ENCODE measurements at places on chromosomes 2 and 18.

- no peak for DNase-seq
These were observed 6.0 kb downstream of the SEPTIN10 start for GRCh38 chr2:109607766-109608165.

DNA sequence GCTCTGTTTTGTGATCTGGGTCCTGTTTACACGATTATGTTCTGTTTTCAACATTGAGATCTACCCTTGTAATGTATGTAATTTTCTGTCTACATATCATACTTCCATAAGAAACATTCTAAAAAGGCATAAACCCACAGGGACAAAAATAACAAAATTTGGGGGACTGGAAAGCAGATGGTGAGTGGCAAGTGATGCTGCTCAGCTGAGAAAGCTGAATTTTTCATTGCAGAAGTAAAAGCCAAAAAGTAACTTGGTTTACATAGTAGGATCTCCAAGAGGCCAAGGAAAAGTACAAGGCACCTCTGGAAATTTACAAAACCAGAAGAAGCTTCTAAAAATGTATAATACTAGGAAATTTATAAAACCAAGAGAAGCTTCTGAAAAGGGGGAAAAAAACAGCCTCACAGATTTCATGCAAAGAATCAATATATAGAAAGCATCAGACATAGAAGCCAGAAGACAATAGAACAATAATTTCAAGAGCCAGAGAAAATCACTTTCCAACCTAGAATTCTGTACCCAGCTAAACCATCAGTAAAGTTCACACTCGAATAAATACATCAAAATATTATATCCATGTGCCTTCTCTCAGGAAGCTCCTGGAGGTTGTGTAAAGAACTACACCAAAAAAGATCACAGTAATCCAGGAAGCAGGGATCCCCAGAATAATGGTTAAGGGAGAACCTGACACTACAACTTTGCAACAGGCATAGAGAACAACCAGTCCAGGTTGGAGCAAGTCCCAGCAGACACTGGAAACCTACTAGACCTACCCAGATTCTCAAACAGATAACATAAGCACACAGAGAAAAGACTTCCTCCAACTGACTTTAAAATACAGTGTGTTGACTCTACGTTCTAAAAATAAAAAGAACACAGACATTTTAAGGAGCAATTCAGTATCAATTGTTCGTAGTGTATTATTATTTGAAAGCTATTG lies 401.7 kb upstream of the HS6ST1 start:
- DNase-seq = no peak

DNA sequence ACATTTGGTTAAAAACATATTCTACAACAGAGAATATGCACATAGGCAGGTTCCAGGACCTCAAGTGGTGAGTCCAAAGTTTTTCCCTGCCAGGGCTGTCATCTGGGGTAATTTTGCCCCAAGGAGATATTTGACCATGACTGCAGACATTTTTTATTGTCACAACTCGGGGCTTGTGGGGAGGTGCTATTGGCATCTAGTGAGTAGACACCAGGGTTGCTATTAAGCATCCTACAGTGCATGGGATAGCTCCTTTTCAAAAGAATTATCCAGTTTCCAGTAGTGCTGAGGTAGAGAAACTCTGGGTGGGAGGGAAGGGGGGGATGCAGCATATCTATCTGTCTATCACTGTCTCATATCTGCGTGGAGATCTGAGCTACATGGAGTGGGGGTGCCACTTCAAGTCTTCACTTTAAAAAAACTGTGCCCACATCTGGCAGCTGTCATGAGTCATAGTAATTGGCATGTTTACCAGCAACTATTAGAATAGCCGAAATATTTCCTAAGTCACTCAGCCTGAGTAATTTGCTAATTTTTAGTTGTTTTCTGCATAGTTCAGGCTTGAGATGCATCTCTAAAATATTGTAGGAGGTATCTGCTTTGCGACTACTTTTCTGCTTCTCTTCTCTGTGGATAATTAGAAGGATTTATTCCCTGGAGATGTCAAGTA lies 254.0 kb upstream of the RBMS1 start:
- DNase-seq = no peak

DNA sequence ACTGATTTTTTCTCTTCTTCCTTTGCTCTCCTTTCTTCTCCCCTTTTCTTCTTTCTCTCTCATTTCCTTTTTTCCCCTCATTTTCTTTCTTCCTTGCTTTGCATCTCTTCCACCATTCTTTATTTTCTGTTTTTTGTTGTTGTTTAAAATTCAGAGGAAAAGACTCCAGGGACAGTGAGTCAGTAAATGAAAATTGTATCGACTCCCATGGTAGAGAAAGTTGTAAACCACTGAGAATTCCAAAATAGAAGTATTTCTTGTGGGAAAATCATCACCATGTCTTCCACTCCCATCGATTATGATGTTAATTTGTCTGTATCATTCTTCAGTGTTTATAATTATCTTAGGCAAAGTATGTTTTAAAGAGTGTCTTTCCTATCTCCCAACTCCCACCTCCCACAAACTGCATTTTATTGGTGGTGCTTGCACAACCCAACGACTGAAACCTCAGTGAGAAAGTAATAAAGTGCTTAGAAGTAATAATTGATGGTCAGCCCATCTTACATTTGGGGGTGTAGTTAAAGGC lies 134.3 kb downstream of the IRS1 start:
- no peak for DNase-seq

GRCh38 chr2:9212661-9213411 lies 6.2 kb downstream of the ASAP2 start:
- DNase-seq = no peak

GRCh38 chr2:18987592-18988073 lies 370.8 kb downstream of the OSR1 start:
- no peak for DNase-seq

DNA sequence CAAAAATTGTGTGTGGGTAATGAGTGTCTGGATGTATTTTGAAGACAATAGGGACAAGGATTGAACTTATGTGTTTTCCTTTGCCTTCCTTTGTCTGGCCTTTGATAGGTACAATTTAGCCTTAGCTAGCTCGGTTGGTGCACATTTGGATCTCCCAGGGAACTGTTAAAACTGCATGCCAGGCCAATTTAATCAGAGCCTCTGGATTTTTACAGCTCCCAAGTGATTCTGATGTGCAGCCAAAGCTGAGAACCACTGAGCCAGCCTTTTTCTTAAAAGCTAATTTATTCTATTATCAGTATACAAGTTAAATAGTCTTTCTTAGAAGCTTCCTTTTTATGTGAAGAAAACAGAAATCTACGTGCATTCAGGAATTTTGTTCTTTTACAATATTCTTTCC lies 25.0 kb downstream of the PLEK start:
- DNase-seq = no peak

- no peak for DNase-seq
These were observed 72.0 kb downstream of the DNER start for GRCh38 chr2:229642371-229642770.

DNA sequence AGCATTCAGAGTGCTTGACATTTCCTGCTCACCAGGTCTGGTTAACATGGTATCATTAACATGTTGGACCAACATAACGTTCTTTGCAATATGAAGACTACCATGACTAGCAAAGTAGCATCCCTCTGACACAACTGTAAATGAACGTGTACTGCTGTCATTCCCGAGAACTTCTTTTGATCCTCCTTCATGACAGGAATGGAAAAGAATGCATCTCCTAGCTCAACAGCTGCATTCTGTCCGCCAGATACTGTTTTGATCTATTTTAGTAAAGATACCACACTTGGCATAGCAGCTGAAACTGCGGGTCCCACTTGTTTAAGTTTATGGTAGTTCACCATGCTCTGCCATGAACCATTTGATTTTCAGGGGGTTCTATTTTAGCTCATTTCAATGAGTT lies 144.2 kb upstream of the PARD3B start:
- no peak for DNase-seq

DNA sequence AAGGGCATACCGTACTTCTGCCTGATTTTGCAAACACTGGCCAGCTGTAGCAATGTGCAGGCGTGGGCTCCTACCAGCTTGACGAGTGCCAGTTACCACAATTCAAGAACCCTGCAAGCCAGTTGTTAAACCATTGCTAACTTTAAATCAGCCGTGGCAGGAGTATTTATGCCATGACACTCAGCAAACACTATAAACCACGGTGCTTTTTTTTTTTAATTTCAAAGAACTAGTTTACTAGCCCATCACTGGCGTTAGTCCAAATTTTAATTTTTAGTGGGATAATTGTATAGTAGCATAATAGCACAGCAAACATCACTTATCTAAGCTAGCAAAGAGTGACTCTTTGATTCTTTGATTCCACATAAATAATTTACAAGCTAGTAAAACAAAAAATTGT lies 111.1 kb downstream of the COL4A4 start:
- no peak for DNase-seq
